ENCODE measurements at places on chromosomes 4 and X. TPM values are rescaled to one million over a fixed set of nuclear protein-coding genes. Genes with fewer than 3 reads are reported as not detected.

- no peak for DNase-seq
Observed at GRCh38 chr4:188822698-188823097, 683.5 kb downstream of the TRIML1 start.

- peak; percentile 20 for DNase-seq
Observed at GRCh38 chrX:24259544-24260240, 54.2 kb downstream of the SUPT20HL2 start.

GRCh38 chr4:179492260-179493080 is 2050.2 kb upstream of the AGA start:
- DNase-seq = no peak

- no peak for DNase-seq
Observed at GRCh38 chr4:38976308-38976707, 55.9 kb downstream of the TMEM156 start.

DNA sequence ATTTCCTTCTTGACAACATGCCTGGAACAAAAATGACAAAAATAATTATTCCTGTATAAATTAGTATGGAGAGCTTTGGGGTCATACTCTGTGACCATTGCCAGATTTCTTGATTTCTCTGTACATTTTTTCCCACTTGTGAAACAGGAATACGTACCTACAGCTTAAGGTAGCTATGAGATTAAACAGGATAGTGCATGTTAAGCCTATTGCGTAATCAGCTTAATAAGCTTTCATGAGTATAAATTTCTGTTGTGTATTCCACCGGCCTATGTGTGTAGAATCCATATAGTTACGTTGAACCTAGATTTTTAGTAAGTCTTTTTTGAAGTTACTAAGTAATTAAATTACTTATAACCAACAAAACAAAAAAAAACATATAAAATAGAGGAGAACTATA is 334.9 kb downstream of the DCTD start:
- DNase-seq = no peak

PNCK gene
- 7.3 TPM for total RNA-seq

CHRDL1 gene
- 3.0 TPM for total RNA-seq
